ENCODE measurements at places on chromosomes 7 and 10.

GRCh38 chr7:155071121-155071651 is 1.1 kb downstream of the HTR5A start:
- DNase-seq = no peak

GRCh38 chr10:123781956-123782500 is 109.6 kb downstream of the CPXM2 start:
- no peak for DNase-seq

DNA sequence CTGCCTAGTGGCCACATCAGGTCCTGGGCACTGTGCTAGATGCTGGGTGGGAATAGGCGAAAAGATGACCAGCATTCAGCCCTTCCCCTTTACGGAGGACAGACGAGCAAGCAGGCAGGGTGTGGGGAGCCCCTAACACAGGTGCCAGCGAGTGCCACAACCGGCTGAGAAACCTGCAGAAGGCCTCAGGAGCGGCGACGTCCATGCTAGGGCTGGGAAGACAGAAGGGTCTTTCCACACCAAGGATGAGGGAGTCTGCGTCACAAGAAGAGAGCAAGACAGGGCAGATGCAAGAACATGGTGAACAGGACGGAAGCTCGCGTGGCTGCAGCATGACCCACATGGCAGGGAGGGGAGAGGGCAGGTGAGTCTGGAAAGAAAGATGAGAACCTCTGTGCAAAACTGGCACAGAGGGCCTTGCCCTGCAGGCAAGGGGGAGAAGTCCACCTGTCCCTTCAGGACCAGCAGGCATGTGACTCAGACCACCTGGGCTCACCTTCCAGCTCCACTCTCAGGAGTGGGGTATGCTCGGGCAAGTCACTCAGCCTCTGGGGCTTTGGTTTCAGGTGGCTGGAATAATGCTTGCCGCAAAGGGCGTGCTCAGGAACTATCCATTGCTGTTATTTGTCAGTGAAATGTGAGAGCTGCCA is 36.6 kb downstream of the KCNH2 start:
- DNase-seq = no peak

DNA sequence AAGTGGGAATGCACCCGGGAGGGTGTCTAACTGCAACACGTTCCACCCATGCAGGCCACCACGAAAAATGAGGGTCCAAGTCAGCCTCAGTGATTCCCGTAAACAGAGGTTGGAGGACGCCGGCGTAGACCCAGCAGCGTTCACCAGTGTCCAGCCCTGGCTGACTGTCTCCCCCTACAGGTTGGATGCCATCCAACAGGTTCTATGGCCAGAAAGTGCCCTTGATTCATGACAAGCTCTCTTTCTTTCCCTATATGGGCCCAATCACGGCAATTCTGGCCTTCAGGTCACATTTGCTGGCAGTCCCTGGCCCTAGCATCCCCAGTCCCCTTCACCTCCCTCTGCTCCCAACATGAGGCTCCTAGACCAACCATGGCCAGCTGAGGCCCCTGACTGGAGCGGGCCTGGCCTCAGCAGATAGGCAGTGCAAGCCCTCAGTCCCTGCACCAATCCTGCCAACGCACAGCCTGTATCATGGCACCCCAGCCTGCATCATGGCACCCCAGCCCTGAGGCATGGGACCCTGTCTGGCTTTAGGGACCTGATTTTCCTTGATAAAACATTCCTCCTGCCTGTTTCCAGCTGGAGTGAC is 227.4 kb downstream of the GRID1 start:
- no peak for DNase-seq

DNA sequence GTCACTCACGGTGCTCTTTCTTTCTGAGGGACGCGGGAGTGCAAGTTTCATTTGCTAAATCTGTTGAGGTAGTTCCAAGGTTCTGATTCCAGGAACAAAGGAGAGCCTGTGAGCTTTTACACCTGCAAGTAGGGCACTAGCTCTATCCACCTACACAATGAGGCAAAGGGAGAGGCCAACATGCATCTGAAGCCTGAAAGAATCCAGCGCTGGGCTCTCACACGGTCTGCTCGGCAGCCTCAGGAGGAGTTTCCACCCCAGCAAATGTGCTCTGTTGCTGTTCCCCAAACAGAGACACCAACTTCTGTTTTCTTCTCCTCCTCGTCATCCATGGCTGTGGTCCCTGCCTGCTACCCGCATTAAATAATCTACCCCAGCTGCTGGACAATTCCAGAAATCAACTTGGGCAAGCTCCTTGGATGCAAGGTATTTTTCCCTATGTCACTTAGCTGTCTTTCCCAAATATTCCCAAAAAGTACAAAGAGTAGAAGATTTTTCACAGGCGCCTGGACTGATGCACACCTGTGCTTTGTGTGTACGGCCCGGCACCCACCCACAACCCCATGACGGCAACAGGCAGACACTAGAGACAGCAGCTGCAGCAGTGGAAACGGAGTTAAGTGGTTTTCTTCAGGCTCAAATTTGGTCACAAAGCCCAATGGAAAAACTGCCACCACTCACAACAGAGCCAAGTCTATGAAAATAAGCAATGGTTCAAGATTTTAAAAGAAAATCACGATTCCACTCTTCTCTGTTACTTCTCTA is 176.8 kb downstream of the ZMYND11 start:
- no peak for DNase-seq

GRCh38 chr10:71064413-71065118 is 147.8 kb upstream of the UNC5B start:
- DNase-seq = no peak

GRCh38 chr7:72476608-72477305 is 64.6 kb upstream of the CALN1 start:
- no peak for DNase-seq

- peak; percentile 33 for DNase-seq
These were observed at the start of gene ZMYND11 for GRCh38 chr10:135132-135600. Gene ZMYND11, plus strand, starts transcription at chr10:135455. Its CDS starts 44,558 bp downstream, at chr10:180013.

GRCh38 chr7:32217341-32218153 is 147.3 kb upstream of the PDE1C start:
- no peak for DNase-seq

- no peak for DNase-seq
These were observed 61.2 kb upstream of the YAE1 start for GRCh38 chr7:39504963-39505362.

Data from activated naive CD4-positive, alpha-beta T cell (primary cell).